Muscle of arm (tissue), 14 donors: ENCODE measurements at places on chromosomes 12 and 14.
A peak's percentile ranks its signal among the peaks of the same experiment; 100 is the strongest.

GRCh38 chr14:92105893-92106142, 564 bp downstream of the ATXN3 start:
- no peak for DNase-seq

DNA sequence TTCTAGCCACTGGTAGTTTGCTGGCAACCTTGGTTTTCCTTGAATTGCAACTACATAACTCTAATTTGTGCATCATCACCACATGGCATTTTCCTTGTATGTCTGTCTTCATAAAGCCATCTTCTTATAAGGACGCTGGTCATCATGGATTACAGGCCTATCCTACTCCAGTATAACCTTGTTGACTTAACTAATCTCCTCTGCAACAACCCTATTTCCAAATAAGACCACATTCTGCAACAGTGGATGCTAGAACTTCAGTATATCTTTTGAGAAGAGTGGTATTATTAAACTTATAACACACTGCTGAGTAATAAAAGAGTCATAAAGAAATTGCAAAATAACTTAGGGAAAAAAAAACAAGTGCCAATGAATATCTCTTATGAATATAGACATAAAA, 511.8 kb upstream of the FOXG1 start:
- DNase-seq, result no peak

- no peak for DNase-seq
Observed at GRCh38 chr12:9721394-9722092, 11.4 kb downstream of the CLECL1 start.

- no peak for DNase-seq
Observed at GRCh38 chr12:132388379-132389015, 59.1 kb upstream of the GALNT9 start.

DNA sequence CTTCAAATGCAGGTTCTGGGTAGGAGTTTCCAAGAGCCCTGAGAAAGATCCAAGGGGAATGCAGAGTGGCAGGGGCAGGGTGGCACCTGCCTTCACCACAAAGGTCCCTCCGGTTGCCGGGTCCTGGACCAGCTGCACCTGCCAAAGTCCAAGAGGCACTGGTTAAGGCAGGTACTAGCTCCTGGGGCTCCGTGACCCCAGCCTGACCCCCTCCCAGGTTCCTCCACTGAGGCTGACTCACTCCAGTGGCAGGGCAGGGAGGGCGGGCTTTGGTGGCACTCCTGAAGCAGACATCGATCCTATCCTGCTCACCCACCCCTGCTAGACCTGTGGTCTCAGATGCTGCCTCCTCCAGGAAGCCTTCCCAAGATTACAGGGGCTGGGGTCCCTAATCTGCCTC, 11.4 kb downstream of the RPS6KL1 start:
- no peak for DNase-seq

DNA sequence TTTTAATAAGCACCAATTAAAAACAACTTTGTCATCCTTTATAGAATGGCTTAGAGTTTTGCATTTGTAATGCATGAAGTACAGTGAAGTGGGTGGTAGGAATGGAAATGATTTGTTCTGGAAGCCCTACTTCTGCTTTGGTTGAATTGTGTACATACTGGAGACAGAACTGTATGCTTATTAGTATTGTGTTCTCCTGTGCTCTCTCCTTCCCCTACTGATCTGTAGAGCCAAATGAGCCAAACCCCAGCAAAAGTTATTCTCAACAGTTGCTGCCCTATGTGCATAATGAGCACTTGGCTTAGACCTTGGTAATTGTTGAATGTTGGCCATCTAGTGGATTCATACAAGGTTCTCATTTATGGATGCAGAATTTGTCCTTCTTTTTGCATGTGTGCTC, 916.1 kb downstream of the GALC start:
- no peak for DNase-seq

GRCh38 chr12:123614531-123614930, 12.6 kb downstream of the DDX55 start:
- DNase-seq, result no peak

DNA sequence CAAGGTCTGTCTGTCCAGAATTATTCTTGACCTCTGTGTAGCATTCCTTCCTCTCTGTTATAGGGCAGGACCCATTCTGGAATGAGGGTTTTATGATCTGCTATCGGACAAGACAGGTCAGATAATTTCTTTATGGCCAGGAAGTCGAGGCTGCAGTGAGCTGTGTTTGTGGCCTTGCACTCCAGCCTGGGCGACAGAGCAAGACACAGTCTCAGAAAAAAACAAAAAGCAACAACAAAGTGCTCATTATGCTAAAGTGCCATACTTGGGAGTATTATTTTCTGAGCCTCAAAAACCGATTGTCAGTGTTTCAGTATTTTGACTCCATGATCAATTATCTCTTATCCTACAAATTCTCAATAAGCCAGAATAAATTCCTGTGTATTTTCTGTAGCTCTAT, 4.1 kb downstream of the CIPC start:
- no peak for DNase-seq

GRCh38 chr14:38910092-38910491, 192.9 kb downstream of the SEC23A start:
- DNase-seq, result no peak

GRCh38 chr14:78088916-78089315, 81.3 kb upstream of the NRXN3 start:
- DNase-seq, result peak; percentile 2

- DNase-seq, result peak; percentile 75
Observed at GRCh38 chr12:51421266-51421884, 3.3 kb upstream of the SLC4A8 start.

GRCh38 chr14:56059054-56059453, 59.2 kb upstream of the PELI2 start:
- DNase-seq, result no peak

- DNase-seq, result no peak
Observed at GRCh38 chr14:25136811-25137210, 86.9 kb upstream of the STXBP6 start.

DNA sequence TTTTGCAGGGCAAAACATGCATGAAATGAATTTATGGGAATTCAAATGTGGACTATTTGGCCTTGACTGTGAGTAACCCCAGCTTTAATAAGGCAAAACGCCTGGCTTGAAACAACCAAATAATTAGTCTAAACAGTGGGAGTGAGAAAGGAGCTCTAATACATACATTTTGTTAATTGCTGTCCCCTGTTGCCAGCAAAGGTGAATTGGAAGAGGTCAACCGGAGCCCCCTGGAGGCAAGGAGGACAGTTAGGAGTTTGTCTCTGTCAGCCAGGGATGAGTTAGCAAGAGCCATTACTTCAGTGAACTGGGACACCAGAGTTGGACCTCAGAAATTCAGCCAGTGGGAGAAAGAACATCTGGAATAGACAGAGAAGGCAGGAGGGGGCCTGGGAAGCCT, 17.4 kb downstream of the KRT76 start:
- DNase-seq, result no peak

DNA sequence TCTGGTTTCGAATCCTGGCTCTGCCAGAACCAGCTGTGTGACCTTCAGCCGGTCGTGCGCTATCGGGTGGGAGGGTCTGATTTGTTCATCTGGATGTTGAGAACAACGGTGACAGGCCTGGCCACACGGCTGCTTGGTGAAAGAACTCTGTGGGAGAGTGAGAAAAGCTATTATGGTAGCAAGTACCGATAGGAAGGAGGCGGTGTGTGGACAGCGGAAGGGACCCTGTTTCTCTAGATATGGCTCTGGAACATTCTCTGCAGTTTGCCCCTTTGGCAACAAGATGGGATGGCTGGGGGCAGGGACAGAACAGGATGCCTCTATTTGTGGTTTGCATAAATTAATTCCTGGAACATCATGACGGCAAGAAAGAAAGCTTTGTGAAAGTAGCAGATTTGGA, 347.3 kb downstream of the AACS start:
- no peak for DNase-seq

DNA sequence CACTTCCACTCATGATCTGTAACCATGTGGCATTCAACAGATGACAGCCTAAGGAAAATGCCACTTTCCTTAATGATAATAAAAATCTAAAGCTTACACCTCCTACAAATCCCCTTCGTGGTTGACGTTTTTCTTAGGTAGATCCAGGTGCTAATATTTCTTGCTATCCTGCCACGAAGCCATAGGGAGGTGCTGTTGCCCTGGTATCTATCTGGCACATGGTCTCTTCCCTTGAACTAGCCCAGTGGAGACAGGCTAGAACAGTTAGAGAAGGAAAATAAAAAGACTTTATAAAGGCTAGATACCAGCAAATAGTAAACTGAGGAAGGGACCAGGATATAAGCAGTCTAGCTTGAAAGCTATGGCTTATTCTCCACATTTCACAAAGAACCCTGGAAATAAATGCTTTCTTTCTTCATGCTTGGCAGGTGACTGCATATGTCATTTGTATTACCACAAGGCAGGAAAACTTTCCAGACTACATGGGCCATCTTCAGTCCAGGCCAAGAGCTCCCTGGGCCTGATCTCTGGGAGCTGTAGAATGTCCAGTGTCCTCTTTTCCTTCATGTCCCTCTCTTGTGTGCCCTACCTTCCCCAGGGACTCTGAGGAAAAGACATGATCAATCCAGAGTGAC, 15.3 kb downstream of the SPIC start:
- DNase-seq, result peak; percentile 4

DNA sequence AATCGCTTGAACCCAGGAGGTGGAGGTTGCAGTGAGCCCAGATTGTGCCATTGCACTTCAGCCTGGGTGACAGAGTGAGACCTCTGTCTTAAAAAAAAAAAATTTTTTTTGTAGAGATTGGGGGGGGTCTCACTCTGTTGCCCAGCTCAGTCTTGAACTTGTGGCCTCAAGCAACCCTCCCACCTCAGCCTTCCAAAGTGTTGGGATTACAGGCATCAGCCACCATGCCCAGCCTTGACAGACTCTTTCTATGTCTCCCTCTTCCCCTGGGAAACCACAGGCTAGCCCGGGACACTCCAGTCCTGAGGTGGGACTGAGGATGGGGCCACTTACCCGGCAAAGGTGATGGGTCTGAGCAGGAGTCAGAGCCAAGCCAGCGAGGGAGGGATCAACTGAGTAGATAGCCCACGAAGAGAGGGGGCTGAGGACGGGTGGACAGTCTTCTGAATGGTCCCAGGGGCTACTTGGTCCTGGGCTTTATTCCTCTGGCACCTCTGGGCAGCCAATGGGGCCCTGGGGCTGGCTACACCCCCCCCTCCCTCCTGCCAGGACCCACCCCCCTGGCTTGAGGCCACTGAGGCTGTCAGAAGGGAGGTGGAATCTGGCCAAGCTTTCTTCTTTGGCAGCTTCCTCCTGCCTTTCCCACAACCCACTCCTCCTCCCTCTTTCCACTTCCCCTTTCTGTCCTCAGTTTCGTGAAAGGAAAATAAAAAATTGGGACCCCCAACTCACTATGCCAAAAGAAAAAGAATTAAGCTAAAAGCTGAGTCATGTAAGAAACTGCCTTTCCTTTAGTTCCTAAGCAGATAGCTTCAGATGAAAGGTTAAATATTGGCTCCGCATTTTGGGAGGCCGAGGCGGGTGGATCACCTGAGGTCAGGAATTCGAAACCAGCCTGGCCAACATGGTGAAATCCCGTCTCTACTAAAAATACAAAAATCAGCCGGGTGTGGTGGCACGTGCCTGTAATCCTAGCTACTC, at the start of gene SDS:
Gene SDS (minus strand): TSS at position 453 of the 981 bp plus-strand sequence. CDS start 4,179 bp downstream, outside the sequence.
- DNase-seq, result peak; percentile 69

DNA sequence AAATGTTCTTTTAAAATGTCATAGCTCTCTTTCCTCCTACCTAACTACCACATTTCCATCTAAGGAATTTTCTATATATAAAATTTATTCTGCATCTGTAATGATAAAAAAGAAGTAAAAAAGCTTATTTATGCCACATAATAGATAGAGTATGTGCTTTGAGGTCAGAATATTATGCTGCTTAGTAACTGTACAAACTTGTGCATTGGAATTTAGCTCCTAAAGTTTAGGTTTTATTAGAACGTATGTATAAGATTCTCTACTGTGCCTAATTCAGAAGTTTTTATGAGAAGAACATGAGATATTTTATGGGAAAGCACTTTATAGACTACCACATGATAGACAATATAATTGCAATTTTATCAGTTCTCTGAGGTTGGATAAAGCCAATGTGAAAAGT, 384.6 kb downstream of the SLC16A7 start:
- no peak for DNase-seq

GRCh38 chr14:50021261-50022031, 94.9 kb downstream of the VCPKMT start:
- no peak for DNase-seq

DNA sequence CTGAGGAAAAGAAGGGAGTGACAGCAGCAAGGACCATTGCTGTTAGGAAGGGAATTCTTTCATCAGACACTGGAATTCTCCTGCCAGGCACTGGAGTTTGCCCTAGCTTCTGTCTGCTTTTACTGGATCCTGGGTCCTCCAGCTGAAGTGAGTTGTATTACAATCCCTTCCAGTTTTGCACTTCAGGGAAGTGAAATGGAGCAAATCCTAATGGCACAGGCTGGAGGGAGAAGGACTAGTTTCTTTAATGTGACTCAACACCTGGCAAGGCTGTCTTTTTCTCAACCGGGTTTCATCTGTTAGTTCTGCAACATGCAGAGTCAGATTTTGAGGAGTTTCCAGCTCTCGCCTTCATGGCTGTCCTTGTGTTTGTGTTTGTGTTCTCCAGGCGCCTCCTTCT, 45.8 kb downstream of the ETV6 start:
- DNase-seq, result no peak

DNA sequence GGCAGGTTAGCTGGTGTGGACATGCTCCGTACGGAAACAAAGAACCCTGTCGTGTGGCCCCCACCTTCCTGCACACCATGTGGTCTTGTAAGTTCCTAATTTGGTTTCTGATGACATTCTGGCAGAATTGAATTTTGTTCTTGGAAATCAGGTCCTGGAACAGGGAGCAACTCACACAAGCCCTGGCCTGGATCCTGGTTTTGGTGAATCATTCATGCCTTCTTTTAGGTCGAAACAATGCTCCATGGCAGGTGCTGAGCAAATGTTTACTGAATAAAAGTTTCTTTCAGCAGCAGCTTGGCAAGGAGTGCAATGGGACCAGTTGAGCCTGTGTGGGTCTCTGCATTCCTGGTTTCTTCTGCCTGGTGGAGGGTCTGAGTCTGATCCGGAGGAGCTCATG, 978.4 kb downstream of the BCL11B start:
- DNase-seq, result peak; percentile 13

GRCh38 chr14:68718023-68718990, 74.6 kb downstream of the ZFP36L1 start:
- DNase-seq, result no peak
